ENCODE measurements at places on chromosomes 12 and 14. TPM values are rescaled to one million over a fixed set of nuclear protein-coding genes. Genes with fewer than 3 reads are reported as not detected.

The TAS2R8 gene
- not detected for polyA plus RNA-seq

DNA sequence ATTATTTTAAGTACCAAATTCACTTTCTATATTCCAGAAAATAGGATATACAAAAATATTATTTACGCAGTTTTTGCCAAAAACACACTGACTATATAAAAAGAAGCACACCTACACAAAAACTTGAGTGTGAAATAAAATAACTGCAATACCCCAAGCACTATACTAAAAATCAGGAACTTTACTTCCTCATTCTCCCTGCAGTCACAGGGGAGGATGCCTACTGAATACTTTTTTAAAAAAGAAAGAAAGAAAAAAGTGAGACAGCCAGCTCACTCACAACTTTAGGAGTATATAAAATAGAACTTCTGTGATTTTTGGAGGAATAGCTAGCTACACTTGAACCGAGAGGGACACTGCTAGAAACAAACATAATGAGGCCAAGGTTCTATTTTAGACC is 12.2 kb downstream of the RPS6KA5 start:
- no peak for DNase-seq

- no peak for DNase-seq
Observed at GRCh38 chr12:68065687-68066086, 76.4 kb downstream of the IFNG-AS1 start.

- no peak for DNase-seq
Observed at GRCh38 chr12:25716842-25717241, 163.8 kb upstream of the LMNTD1 start.

DNA sequence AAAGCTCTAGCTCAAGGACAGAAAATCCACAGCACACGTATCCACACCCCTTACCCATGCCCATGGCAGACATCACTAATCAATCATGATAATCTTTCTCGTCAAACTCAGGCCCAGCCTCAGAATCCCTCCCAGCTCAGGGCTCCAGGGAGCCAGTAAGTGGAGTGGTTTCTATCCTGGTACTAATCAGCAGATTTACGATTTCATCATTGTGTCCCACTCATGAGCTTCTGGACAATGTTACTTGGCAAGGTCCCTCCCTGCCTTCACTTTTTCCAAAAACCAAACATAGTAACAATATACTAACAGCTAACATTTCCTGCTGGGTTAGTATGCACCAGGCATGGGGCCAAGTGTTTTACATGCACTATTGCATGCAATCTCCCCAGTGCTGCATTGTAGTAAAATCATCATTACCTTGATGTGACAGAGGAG is 45.8 kb upstream of the NCOR2 start:
- DNase-seq: no peak

GRCh38 chr12:22215467-22216253 is 118.8 kb downstream of the ST8SIA1 start:
- DNase-seq: no peak

DNA sequence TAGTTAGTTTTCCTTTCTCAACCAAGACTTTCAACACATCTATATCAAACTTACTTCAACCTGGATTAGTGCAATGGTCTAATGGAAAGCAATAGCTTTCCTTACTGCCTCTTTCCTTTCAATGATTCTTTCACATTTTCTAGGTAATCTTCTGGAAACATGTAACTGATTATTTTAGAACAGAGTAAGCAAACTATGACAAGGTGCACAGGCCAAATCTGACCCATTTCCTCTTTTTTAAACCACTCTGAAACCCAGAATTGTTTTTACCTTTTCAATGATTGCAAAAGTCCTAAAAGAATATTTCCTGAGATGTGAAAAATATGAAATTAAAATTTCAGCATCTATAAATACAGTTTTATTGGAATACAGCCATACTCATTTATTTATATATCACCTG is 81.6 kb upstream of the TMTC2 start:
- DNase-seq: no peak

All from SK-N-SH (cell line).